Right hindlimb (tissue), 1 donor: ENCODE measurements at places on chromosomes 12 and 14.

DNA sequence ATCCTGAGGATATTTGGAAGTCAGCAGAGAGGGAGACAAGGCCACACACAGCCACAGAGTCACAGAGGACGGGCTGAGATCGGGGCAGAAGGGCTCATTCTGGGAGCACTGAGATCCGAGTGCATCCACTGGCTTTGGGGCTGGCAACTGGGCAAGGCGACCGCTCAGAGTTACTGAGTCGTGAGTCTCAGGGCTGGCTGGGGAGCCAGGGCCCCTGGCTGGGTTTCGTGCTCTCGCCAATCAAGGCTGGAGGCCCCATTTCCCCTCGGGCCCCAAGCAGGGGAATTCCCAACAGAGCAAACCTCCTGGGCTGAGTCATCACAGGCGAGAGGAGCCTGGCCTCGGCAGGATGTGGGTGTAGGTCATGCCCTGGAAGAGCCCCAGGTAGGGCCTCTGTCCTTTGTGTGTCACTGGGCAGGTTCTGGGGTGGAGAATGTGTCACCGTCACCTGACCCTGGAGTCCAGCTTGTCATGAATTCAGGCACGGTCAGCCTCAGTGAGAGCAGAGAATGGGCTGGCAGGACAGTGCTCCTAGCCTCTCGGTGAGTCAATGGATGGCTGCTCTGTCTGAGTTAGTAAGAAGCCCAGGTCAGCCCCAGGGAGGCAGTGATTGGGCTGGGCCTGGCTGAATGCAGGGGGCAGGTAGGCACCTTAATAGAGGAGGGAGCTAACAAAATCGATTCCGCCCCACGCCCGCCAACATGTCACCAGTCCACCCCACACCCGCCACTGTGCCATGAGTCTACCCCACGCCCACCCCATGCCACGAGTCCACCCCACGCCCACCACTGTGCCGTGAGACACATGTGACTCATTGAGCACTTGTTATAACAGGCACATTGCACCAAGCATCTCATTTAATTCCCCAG lies 16.9 kb downstream of the ASB2 start:
- no peak for DNase-seq

- no peak for DNase-seq
Observed at GRCh38 chr14:24060443-24060842, 8.6 kb downstream of the CARMIL3 start.

GRCh38 chr14:78106381-78106780 lies 63.8 kb upstream of the NRXN3 start:
- DNase-seq = no peak

DNA sequence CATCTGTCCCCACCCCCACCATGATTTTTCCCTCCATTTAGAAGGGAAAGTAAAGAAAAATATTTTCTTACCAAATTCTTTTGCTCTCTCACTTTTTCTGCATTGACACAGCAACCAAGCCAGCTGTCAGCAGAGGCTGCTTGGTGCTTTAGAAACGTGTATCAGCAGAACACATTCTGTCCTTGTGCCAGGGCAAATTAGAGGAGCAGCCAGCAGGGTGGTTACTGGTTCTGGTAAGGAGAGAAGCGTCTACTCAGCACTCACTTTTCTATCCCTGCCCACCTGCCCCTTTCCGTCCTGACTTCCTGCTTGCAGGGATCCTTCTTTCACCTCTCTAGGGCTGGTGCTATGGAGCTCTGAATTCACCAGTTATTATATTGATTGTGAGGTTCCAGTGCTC lies 327.5 kb upstream of the PDE3A start:
- peak; percentile 54 for DNase-seq

- DNase-seq = no peak
Observed at GRCh38 chr12:124979568-124979967, 9.4 kb downstream of the DHX37 start.

GRCh38 chr12:88431246-88431645 lies 149.0 kb downstream of the KITLG start:
- DNase-seq = no peak

- DNase-seq = no peak
Observed at GRCh38 chr14:30330445-30330844, 228.5 kb upstream of the G2E3 start.

GRCh38 chr12:76688631-76689030 lies 75.3 kb upstream of the ZDHHC17 start:
- DNase-seq = no peak

DNA sequence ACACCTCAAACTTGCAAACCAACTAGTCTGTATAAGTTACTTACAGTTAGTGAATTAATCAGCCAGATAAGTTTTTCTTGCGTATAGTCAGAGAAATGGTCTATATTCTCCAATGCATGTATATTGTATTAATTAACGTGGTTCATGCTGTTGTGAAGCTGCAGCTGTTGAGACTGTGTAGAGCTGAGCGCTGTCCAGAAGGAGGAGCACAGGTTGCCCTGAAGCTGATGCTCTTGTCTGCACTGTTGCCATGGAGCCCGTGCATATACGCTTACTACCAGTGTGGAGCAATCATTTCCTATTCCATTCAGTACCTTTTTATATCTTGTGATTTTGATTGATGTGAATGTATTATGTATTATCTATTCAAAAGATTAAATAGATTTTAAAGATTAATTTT lies 74.3 kb upstream of the ARID2 start:
- DNase-seq = peak; percentile 32

DNA sequence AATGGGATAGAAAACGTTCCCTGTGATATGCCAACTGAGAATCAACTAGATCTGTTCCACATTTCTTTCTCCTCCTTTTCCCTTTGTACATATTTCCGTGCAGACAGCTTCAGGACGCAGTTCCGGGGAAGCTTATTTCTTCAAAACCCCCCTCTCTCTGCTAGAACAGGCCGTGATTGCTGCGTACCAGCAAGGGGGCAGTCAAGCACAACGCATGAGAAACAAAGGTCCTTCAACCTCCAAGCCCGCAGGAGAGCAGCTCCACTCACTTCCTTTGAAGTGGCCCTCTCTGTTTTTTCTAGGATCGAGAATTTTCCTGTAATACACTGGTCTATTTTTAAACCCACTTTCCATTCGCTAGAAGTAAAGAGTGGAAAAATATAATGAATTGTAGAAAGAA lies 80.8 kb downstream of the ZNF664 start:
- DNase-seq = peak; percentile 87

DNA sequence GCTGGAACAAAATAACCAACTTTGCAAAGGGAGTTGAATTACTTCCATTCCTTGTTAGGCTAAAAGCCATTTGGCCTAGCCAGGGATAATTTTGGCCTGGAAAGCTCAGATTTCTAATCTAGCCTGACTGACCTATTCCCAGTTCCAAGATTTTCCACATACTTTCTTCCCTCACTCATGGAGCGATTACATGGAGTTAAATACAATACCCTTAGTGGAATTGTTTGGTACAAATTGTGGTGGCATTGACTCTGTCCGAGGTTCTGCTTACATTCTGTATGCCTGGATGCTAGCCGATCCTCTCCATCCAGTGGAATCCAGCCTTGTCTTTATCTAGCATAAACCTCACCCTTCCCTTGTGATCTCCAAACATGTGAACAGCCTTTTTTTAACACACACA lies 965.1 kb downstream of the DIO2 start:
- peak; percentile 27 for DNase-seq

DNA sequence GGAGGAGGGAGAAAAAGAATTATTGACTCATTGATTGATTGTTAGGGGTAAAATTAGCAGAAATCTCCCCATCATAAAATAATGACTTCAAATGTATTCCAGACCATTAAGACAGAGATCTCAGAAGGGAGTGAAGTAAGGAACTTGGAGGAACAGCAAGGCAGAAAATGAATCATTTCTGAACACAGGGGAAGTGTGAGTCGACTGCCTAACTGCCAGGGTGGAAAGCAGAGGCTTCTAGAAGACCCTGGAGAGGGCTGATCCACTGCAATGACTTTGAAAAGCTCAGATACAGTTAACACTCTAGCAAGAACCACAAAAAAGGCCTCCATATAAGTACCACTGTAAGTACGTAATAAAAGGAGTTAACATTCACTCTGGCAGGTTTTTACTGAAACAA lies 9.7 kb downstream of the GLTP start:
- no peak for DNase-seq

DNA sequence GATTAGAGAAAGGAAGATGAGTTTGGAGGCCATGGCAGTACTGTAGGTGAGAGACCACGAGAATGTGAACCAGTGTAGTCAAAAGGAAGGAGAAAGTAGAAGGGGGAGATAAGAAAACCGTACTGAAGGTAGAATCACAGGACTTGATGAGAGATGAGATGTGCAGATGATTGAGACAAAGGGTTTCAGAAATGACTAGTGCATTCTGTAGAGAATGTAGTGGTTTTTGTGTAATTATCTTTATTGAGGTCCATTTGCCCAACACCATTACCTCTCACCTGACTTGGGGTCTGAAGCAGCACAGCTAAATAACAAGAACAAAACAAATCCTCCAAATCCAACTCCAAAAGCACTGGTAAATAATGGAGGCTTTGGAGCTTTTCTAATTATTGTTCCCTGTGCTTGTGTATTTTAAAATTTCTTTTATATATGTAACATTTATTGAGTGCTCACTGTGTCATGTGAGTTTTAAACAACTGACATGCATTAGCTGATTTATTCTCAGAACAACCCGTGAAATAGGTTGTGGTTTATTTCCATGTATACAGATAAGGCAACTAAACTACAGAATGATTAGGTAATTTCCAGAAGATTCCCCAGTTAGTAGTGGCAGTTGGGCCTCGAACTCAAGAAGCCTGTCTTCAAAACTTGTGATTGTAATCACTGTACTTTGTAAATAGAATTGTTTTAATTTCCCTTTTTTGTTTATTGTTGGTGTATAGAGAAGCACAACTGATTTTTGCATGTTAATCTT lies 390.0 kb downstream of the AEBP2 start:
- DNase-seq = no peak

- DNase-seq = no peak
Observed at GRCh38 chr14:32722631-32723183, 216.0 kb upstream of the NPAS3 start.

GRCh38 chr12:115640929-115641328 lies 636.6 kb downstream of the MED13L start:
- no peak for DNase-seq

- no peak for DNase-seq
Observed at GRCh38 chr12:33587354-33587753, 147.7 kb upstream of the SYT10 start.

GRCh38 chr14:75697918-75698317 lies 36.9 kb downstream of the TTLL5 start:
- no peak for DNase-seq

- no peak for DNase-seq
Observed at GRCh38 chr12:13133886-13134285, 30.4 kb upstream of the GSG1 start.

DNA sequence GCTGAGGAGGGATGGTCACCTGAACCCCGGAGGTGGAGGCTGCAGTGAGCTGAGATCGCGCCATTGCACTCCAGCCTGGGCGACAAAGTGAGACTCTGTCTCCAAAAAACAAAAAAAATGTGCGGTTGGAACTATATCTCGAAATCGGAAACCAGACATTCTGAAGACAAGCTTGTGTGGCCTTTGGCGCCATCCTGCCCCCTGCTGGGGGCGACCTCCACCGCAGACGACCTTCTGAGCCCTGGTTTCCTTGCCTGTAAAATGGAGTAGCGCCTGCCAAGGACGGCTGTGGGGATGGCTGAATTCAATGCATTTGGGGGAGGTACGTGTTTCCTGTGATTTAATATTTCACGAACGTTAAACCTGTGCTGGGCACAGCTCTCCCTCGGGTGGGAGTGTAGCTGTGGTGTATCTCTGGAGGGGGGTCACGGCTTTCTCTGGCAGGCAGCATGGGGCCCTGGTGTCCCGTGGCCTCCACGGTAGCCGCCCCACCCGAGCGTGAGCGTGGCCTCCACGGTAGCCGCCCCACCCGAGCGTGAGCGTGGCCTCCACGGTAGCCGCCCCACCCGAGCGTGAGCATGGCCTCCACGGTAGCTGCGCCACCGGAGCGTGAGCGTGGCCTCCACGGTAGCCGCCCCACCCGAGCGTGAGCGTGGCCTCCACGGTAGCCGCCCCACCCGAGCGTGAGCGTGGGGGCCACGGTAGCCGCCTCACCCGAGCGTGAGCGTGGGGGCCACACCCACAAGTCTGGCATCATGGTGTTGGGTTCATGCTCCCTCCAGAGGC lies 55.3 kb downstream of the LRCOL1 start:
- DNase-seq = no peak

- no peak for DNase-seq
Observed at GRCh38 chr12:30691122-30691879, 4.4 kb downstream of the IPO8 start.

GRCh38 chr12:54306925-54307741 lies 6.3 kb upstream of the NFE2 start:
- DNase-seq = peak; percentile 56

DNA sequence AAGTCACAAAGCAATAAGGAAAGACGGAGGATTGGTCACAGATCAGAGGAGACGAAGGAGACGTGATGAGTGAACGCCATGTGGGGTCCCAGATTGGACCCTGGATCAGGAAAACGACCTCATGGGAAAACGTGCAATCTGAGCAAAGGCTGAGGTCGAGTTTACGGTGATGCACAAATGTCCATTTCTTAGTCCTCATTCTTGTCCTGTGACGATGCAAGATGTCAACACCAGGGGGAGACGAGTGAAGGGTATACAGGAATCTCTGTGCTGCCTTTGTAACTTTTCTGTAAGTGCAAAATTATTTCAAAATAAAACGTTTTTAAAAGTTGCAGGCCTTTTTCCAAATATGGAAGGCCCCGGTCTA lies 329.8 kb downstream of the MED13L start:
- no peak for DNase-seq

GRCh38 chr14:106790189-106791036 lies 1264.0 kb downstream of the TMEM121 start:
- DNase-seq = no peak

DNA sequence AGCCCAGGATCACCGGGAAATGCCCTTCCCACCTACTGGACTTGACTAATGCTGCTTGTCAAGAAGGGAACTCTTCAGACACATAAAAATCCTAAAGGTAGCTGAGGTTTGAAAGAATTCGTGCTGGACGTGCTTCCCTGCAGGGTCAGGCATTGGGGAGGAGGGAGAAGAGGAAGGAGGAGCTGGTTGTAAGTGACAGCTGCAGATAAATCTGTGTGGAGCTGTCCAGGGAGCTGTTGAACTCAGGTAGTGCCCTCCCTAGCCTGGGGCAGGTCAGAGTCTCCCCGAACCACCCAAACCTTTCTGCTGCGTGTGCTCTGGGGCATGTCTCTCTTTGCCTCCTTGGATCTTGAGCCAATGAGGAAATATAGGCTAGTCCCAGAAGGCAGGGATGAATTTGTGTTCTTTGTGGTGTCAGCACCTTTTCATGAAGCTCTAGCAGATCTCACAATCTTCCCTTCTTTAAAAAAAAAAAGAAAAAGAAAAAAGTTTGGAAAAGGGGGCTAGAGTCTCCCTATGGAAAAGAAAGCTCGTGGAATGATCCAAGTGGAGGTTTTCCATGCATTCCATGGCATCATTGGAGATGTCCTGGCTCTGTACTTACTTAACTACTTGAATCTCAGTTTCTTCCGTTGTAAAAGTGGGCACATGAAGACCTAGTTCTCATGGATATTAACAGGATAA lies 23.6 kb upstream of the FOS start:
- peak; percentile 45 for DNase-seq

GRCh38 chr12:8544295-8544694 lies 3.6 kb upstream of the CLEC4E start:
- peak; percentile 75 for DNase-seq

GRCh38 chr12:132491138-132491663 lies 1.2 kb downstream of the FBRSL1 start:
- no peak for DNase-seq
